ENCODE measurements at places on chromosomes 11 and 22.
A peak's percentile ranks its signal among the peaks of the same experiment; 100 is the strongest.

DNA sequence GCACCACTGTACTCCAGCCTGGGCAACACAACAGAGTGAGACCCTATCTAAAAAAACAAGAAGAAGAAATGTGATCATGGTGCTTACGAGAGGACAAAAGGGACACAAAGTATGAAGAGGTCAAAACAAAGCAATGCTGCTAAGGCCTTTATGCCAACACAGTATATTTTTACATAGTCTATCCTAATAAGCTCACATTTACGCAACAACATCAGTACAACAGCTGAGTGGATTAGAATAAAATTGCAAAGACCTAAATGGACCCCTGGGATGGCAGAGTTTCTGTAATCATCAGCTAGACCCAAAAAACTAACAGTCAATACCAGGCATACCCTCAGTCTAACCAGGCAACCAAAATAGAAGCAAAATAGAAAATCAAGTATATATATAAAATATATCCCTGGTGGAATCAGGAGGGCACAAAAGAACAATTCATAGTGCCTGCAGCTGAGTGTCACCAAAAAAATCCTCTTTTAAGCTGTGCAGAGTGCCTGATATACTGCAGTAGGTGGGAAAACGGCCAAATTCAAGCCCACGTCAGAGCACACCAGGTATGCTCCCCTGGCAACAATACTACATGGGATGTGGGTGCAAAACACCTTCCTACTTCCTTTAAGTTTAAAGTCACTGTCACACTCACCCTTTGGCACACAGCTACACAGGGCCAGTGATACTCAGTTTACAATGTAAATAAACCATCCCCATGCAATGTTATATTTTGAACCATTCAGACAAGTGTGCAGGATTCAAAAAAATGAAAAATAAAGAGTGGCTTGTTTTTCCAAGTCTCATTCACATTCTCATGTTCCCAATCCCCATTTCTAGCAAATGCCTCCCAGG is 57.8 kb downstream of the RBFOX2 start:
- DNase-seq, result no peak

DNA sequence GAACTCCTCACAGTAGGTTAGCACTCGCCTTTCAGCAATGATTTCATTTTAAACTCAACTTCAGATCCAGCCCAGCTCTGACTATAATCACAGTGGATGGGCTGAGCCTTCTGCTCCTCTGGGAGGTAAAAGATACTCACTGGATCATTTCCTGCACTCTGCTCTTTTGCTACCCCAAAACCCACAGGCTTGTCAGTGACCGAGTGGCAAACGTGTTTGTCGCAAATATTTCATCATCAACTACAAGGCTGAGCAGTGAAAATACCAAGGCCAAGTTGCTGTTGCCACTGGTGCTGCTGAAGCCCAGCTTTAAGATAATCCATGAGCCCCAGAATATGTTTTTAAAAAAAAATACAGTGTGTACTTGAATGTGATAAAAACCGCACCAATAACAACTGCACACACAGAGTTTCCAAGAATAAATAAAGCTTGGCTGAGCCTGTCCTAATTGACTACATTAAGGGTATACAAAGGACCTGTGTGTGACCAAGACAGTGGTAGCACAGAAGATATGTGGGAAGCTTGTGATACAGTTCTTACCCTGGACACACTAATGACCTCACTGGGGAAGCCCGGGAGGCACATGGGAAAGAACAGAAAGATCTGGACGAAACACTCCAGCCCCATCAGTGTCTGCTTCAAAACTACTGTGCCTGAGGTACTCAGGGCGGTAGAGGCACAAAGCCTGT is 41.3 kb downstream of the ABTB2 start:
- DNase-seq, result no peak

DNA sequence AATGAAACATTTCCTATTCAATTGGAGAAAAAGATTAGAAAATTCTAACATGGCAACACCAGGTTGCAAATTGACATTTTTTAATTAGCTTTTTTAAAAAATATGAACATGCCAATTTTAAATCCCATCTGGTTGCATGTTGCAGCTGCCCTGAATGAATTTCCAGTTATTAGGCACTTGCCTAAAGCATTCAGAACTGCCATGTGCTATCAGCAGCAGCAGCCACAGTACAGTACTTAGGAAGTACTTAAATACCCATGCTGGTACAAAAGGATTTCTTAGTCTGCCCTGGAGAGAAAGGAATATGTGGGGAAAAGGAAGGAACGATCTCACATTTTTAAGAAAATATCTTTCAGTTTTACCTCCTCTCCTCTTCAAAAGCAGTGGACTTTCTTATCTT is 46.2 kb downstream of the FAM168A start:
- DNase-seq, result no peak

DNA sequence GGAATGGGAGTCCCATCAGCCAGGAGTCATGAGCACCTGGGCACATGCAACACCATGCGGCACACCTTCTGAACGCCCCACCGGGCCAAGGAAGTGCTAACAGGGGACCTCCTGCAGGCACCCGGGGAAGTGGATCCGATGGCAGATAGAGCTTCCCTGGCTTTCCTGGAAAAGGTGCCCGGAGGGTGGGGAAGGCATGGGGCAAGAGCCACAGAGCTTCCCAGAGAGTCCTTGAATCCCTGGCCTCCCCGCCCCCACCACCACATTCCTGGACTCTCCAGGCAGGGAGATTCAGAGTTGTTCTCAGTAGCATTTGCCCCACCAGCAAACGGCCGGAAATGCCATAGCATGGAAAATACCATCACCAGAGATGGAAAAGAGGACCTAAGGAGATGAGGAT is 8.3 kb downstream of the TRIM29 start:
- no peak for DNase-seq

GRCh38 chr22:26587991-26588613 is 1.8 kb downstream of the TPST2 start:
- no peak for DNase-seq

DNA sequence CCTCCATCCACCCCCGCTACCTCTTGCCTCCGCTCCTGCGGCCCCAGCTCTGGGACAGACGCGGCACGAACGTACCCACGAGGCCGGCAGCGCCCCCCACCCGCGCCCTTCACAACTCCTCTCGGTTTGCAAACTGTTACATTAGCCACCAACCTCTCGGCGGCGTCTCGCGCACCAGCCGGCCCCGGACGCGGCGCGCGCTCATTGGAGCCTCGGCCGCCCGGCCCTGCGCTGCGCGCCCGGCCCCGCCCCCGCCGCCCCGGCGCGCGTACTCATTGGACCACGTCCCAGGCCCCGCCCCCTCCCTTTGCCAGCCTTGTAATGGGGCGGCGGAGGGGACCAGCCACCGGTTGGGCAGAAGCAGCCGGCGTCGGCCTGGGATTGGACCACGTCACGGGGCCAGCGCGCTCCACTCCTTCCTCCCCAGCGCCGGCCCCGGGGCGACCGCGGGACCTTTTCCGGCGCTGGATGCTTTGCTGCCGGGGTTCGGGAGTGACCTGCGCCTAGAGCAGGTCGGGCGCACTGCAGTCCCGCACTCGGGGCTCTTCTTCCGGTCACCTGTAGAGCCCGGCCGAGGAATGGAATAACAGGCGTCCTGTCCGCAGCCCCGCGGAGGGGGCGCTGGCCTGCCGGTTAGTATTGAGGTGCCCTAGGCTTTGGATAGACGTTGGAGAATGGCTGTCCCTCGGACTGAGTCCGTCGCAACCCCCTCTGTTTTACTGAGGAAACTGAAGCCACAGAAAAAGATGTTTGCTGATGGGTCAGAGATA is at the start of gene HYOU1:
Gene HYOU1, minus strand, starts transcription at position 206 of the 770 bp plus-strand sequence. CDS start 1,045 bp downstream, outside the sequence.
- peak; percentile 97 for DNase-seq

DNA sequence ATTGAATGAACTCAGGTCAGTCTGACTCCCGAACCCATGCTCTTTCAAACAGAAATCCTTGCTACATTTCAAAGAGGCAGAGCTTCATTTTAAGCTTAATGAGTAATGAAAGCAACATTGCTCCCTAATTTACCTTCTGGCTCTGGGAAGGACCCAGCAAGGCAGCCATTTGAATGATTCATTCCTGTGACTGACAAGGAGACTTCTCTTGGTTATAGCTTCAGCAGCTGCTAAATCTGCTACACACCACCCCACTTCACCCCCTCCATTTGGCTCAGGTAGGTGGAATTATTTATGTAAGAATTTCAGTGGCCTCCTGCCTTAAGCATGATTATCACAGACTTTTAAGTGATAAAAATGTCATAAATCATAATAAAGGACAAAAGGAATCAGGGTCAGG is 117.7 kb downstream of the KCNC1 start:
- no peak for DNase-seq

DNA sequence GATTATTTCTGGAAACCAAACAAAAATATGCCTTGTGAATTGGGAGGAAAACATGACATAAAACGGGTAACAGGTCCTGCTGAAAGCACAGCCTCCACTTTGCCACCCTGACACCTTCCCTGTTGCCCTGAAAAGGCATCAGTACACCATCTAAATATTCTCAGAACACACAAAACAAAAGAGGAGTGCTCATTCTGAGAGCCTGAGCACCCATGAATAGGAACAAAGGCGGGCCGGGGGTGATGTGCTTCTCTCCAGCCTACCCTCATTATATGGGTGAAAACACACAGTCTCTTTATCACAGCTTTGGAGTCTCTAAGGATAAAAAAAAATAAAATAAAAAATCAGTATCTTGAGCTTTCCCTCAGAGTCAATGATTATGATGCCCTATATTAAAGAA is 19.7 kb downstream of the SCUBE2 start:
- no peak for DNase-seq

GRCh38 chr11:128471138-128471661 is 116.2 kb downstream of the ETS1 start:
- no peak for DNase-seq

Data from lung microvascular endothelial cell (primary cell).